ENCODE measurements at places on chromosomes 12 and 14. TPM values are rescaled to one million over a fixed set of nuclear protein-coding genes. Genes with fewer than 3 reads are reported as not detected.

- no peaks in the 10 kb centered on the region for H3K27me3 ChIP-seq
- H3K4me1 ChIP-seq: peaks cover 37% of the 10 kb centered on the region
- H3K4me3 ChIP-seq: no peak overlapping the region
- H3K27ac ChIP-seq: no peak overlapping the region
- no peaks in the 10 kb centered on the region for H3K36me3 ChIP-seq
These were observed 23.7 kb downstream of the PCNX1 start for GRCh38 chr14:70931008-70931407.

GRCh38 chr12:20931894-20932293 lies 121.4 kb downstream of the SLCO1B3 start:
- H3K27ac ChIP-seq: no peak overlapping the region
- no peaks in the 10 kb centered on the region for H3K4me1 ChIP-seq
- no peak overlapping the region for H3K4me3 ChIP-seq
- DNase-seq: no peak
- H3K27me3 ChIP-seq: no peaks in the 10 kb centered on the region

DNA sequence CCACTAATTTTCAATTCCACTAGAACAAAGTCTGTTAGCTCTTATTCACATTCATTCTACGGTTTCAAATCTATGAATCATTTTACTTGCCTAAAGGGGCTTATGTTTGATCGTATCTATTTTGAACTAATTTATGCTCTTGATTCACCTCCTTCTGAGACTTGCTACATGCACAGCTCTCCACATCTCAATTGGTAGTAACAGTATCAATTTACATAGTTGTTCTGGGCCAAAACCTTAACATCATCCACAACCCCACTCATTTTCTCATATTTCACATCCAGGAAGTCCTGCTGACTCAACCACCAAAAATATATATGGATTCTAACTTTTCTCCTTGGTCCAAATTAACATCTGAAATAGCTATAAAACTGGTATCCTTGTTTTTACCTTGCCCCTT lies 208.6 kb downstream of the RASSF9 start:
- H3K27ac ChIP-seq: peak overlapping the region; percentile 55
- no peak overlapping the region for H3K4me3 ChIP-seq
- H3K36me3 ChIP-seq: no peaks in the 10 kb centered on the region
- H3K27me3 ChIP-seq: no peaks in the 10 kb centered on the region
- peak; percentile 80 for DNase-seq
- H3K4me1 ChIP-seq: peaks cover 25% of the 10 kb centered on the region

DNA sequence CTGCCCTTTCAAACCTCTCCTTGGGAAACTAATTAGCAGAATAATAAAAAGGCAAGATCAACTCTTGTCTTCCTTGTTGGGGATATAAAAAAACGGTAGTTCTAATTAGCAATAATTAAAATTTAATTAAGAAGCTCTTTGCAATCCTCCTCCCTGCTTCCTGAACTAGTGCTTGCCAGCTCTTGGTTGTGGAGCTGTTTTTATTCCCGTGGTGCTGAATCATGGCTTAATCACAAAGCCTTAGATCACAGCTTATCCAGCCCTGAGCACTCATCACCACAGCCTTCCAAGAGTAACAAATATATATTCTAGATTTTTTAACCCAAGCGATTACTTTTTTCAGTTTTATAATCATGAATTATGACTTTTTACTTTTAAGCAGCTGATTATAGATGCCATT lies 63.2 kb upstream of the INSM2 start:
- H3K27ac ChIP-seq: no peak overlapping the region
- peak; percentile 30 for DNase-seq
- no peak overlapping the region for H3K4me3 ChIP-seq
- H3K27me3 ChIP-seq: no peaks in the 10 kb centered on the region
- no peaks in the 10 kb centered on the region for H3K36me3 ChIP-seq
- no peaks in the 10 kb centered on the region for H3K4me1 ChIP-seq

KCNK10 gene
- total RNA-seq: not detected

EMC9 gene
- 17.1 TPM for total RNA-seq

TAS2R14 gene
- total RNA-seq: 0.76 TPM

HSP90AA1 gene
- 371 TPM for total RNA-seq

DPF3 gene
- 7.9 TPM for total RNA-seq
